ENCODE measurements at places on chromosomes 12 and 14. TPM values are rescaled to one million over a fixed set of nuclear protein-coding genes. Genes with fewer than 3 reads are reported as not detected.

CRIP1 gene
- total RNA-seq: 3.0 TPM

SMCO2 gene
- total RNA-seq: 0.26 TPM

PCBP2 gene
- 251 TPM for total RNA-seq

TMEM229B gene
- total RNA-seq: 0.77 TPM

FAM181A gene
- not detected for total RNA-seq

CERS5 gene
- 36.7 TPM for total RNA-seq

SLC25A3 gene
- 541 TPM for total RNA-seq

APOF gene
- not detected for total RNA-seq

COX6A1 gene
- total RNA-seq: 512 TPM
